MCF 10A (cell line): ENCODE measurements at places on chromosomes 6 and 20.

GRCh38 chr6:127547904-127548649 lies 28.9 kb upstream of the C6orf58 start:
- DNase-seq, result peak; percentile 14

GRCh38 chr20:2219481-2220006 lies 76.3 kb upstream of the TGM3 start:
- DNase-seq, result no peak

GRCh38 chr20:1946762-1947534 lies 46.9 kb downstream of the PDYN start:
- no peak for DNase-seq

GRCh38 chr6:18506382-18507017 lies 119.3 kb downstream of the RNF144B start:
- DNase-seq, result no peak

- DNase-seq, result no peak
These were observed 440.2 kb downstream of the TBC1D32 start for GRCh38 chr6:120894077-120894476.

DNA sequence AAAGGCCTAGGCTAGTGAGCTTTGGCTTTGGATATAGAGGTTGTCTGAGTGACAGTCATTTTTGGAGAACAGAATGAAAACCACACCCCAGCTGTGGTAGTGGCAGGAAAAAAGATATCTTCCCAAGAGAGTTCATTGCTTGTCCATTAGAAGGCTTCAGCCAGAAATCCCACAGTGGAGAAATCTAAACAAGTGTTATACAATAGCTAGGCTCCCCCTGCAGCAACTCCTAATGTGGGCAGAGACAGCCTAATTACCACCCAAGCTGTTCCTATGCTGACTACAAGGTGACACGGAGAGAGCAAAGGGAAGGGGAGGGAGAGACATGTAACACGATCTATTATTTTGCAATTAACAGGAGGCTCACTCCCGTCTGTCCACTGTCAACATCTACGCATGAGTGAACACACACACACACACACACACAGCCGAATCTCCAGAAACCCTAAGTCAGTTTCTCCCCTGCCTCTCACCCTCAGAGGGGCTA lies 147.5 kb upstream of the TCF21 start:
- peak; percentile 93 for DNase-seq

- no peak for DNase-seq
These were observed 1.3 kb upstream of the SIRPA start for GRCh38 chr20:1893721-1894470.

- DNase-seq, result no peak
These were observed 12.0 kb upstream of the UQCC2 start for GRCh38 chr6:33723371-33724085.

DNA sequence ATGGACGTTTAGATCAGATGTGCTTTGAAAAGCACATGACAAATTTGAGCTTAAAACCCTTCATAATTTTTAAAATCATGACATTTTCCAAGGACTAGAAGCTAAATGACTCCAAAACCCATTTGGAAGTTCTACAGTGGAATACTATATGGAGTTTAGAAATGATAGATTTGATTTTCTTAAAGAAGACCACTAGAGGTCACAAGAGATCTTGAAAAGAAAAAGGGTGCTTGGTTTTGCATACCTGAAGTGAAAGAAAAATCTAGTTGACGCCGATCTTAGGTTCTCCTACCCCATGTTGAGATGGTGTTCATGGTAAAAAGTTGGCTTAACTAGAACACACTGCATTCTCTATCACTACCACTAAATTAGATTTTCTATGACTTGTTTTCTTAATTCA lies 31.5 kb downstream of the CFAP61 start:
- DNase-seq, result peak; percentile 56

- DNase-seq, result peak; percentile 21
These were observed 56.4 kb downstream of the SNRNP48 start for GRCh38 chr6:7646394-7646793.

- DNase-seq, result peak; percentile 65
These were observed 55.7 kb upstream of the SLC23A2 start for GRCh38 chr20:5056801-5057599.

GRCh38 chr20:12201289-12201991 lies 283.7 kb downstream of the BTBD3 start:
- peak; percentile 28 for DNase-seq

GRCh38 chr6:102679865-102680264 lies 1286.4 kb downstream of the GRIK2 start:
- DNase-seq, result no peak

DNA sequence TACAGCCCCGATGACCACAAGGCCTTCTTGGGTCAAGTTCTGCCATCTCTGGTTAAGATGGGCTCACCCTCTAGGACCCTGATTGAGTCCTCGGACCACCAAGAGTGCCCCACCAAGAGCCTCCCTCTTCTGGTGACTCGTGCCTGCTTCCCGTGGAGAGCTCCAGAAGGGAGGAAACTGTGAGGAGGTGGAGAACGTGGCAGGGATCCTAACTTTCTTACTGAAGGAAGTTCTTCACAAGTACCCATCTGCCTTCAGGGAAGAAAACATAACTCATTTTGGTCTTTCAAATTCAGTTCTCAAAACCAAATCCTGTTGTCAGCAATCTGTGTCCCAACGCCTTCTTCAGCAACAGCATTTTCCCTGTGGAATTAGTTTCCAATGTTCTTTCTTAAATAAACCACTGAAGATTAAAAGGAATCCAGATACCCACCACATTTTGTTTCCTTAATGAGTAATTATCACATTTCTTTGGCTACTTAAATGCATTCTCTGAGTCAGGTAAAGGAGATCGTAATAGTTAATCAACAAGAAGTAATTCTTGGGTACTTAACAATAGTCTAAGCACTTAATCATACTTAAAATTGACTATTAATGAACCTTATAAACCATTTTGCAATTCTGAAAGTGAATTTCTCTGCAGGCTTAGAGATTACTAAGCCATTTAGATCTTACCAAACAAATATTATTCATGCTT lies 185.8 kb upstream of the SGK1 start:
- peak; percentile 21 for DNase-seq

DNA sequence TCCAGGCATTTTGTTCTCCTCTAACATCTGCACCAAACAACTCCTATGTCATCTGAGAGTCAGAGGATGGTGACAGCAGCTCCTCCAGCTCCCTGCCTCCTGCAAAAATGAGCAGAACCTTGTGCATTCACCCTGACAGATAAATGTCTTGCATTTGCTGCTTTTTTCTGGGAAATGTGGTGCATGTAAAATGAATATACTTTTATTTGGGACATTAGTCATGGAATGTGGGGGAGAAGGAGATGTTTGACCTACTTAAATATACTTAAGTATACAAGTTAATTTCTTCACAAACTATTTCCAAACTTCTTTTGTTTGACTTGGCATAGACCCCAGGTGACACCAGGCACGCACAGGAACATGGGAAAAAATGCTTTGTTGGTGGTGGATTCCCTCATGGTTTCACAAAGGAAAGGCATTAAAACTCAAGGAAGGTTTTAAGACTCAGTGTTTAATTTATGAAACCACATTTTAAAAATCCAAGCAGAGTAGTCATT lies 181.8 kb upstream of the MCHR2 start:
- peak; percentile 90 for DNase-seq

- DNase-seq, result no peak
These were observed 38.0 kb downstream of the SESN1 start for GRCh38 chr6:109056661-109057060.

DNA sequence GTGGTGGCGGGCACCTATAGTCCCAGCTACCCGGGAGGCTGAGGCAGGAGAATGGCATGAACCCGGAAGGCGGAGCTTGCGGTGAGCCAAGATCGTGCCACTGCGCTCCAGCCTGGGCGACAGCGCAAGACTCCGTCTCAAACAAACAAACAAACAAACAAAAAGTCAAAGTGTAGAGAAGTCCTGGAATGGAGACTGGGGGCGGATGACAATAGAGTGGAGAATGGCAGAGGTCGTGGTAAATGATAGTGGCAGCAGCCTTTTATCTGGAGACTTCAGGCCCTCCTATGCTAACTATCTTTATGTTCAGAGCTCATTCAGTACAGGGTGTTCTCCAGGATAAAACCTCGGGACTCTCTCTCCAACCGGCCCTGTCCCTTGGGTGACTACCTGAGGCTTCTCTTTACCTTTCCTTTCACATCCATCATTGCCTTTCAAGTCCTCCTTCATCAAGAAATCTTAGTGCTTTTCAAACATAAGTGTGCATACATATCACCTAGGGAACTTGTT lies 1.4 kb upstream of the FKBPL start:
- no peak for DNase-seq

DNA sequence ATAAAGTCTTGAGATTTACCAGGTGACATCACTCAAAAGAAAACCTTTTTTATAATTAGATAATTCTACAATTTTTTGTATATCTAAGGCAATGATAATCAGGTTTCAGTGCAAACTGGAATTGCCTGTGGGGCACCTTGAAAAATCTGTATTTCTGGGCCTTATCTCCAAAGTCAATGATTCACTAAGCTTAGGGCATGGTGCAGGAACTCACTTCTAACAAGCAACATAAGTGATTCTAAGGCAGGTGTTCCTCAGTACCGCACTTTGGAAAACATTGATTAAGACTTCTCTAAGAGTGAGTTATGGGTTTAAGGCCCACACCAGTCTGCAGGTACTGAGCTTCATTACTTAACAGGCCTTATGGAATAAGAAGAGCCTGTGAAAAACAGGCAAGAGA lies 115.3 kb downstream of the COL12A1 start:
- no peak for DNase-seq

GRCh38 chr6:117448732-117449485 lies 23.2 kb upstream of the ROS1 start:
- peak; percentile 95 for DNase-seq

DNA sequence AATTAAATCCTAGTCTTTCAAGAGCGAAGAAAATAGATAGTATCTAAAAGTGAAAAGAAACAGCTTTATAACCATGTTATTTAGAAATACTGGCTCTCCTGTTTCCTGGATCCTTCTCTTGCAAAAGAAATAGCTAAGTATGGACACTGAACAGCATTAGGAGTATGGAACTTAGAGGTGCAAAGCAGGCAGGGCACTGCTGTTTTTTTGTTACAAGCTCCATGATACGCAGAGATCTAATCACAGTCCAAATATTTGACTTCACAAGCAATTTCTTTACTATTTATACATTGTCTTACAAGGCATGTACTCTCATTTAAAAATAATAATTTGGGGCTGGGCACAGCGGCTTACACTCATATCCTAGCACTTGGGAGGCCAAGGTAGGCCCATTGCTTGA lies 7.6 kb downstream of the TRPC4AP start:
- no peak for DNase-seq

DNA sequence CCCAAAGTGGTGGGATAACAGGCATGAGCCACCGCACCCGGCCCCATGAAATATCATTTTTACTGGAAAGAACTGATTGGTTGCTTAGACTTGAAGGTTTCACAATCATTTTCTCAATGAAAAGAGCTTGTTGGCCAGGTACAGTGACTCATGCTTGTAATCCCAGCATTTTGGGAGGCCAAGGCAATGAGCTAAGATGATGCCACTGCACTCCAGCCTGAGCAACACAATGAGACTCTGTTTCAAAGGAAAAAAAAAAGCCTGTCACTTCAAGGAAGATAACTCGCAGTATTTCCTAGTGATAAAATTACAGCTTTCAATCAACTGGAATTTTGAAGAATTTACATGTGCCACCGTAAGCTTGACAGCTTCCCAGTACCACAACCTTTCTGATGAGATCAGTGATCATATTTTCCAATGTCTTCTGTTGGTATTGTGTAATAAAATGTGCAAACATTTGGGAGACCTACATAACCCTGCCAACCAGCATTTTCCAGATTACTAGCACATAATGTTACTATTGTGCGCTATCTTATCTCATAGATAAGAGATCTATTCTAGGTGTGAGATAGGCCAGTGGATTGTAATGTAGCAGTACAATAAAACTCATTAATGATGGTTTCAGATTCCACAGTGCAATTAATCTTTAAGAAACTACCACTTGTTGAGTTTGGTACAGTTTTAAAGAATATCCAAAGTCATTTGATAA lies 7.2 kb downstream of the PNLDC1 start:
- peak; percentile 87 for DNase-seq

DNA sequence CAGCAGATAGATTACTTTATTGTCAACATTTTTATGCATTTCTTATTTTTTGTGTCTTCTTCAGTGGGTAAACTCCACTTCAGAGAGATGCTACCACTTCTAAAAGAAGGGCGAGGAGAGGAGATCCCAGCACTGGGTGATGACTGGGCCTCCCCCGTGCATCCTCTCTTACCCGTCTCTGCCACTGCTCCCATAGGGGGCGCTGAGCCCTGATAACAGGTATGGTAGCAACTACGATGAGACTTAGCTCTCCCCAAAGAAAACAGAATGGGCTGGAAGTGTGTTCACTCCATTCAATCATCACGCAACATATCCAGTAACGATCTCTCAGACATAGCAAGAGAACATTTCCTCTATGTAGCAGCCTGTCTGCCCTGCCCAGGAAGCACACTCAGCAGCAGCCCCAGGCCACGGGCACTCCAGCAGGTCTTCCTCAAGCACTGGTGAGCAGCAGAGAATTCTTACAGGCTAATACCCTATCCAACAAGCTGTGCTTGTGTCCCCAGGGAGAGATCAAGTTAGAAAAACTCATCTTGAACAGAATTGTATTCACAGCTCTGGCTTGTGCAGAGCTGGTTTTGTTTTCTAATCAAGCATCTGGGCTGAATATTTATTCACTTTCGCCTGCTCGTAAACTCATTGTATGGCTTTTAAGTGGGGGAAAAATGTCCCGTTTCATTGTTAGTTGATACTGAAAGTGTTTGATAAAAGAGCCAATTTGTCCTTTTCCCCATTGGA lies 533.1 kb upstream of the CDH4 start:
- DNase-seq, result peak; percentile 24

- DNase-seq, result no peak
These were observed 389.4 kb downstream of the RNGTT start for GRCh38 chr6:88574031-88574430.

DNA sequence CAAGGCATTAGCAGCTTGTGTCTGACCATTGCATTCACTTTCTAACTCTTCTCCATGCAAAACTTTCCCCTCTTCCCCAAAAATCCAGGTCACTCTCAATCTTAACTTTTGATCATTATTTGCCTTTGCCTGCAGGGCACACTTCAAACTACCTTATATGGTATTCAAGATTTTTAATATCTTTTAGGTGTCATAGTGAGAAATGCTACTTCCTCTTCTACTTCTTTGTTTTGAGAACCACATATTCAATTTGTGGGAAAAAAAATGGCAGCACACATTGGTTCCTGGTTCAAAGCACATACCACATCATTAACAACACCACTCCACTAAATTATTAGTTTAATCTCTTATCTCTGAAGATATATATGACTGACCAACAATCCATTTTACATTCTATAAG lies 1267.0 kb upstream of the CITED2 start:
- DNase-seq, result no peak
